Mucosa of gallbladder (tissue), 1 donor: ENCODE measurements at places on chromosomes 12 and 14.

DNA sequence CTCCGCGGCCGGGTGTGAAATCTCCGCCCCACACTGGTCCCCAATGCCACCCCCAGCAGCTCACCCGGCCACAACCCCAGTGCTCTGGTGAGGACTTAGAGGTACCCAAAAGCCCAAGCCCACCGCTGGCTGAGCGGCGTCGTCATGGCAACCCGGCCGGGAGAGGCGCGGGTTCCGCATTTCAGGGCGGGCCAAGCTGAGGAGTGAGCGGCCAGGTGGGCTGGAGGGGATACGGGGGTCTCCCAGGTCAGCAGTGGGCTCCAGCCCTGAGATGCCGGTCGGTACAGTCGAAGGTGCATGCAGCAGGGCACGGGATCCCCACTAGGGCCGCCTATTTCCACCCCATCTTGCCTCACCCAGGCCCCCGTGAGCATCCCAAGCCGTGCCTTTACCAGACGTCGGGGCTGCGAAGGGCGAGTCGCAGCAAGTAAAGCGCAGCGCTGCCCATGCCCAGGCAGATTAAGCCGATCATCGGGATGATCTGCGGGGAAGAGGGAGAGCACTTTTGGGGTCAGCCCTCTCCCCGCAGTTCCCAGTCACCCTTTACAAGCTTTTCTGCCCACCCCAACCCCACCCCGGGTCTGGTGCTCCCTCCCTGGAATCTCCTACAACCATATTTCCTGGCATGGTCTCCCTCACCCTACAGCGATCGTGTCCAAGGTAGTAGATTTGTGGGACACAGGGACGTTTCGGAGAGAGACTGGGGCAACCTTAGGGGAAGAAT, 6.9 kb downstream of the SHMT2 start:
- no peak for DNase-seq

GRCh38 chr14:75578786-75579337, 442 bp downstream of the FLVCR2 start:
- DNase-seq: peak; percentile 58

DNA sequence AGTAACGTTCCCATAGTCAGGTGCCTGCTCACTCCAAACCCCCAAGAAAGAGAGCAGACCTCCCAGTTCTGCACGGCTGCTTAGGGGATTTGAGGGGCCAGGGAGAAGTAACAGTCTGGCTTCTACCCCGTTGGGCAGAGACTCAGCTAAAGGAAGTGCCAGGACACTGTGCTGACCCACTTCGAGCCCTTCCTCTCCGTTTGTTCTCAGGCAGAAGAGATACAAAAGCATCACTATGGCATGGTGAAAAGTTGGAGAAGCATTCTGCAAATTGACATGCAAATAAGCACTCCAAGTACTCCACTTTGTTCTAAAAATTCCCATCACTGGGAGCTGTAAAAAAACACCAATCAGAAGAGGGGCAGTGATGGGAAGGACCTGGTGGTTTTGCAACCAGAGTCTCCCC, 239.1 kb downstream of the EGLN3 start:
- no peak for DNase-seq

- no peak for DNase-seq
Measured at GRCh38 chr14:32432813-32433538, 103.9 kb downstream of the AKAP6 start.

- DNase-seq: no peak
Measured at GRCh38 chr12:127170226-127171180, 1096.5 kb upstream of the TMEM132C start.

- peak; percentile 53 for DNase-seq
Measured at GRCh38 chr14:77024171-77024691, 4.3 kb downstream of the IRF2BPL start.

DNA sequence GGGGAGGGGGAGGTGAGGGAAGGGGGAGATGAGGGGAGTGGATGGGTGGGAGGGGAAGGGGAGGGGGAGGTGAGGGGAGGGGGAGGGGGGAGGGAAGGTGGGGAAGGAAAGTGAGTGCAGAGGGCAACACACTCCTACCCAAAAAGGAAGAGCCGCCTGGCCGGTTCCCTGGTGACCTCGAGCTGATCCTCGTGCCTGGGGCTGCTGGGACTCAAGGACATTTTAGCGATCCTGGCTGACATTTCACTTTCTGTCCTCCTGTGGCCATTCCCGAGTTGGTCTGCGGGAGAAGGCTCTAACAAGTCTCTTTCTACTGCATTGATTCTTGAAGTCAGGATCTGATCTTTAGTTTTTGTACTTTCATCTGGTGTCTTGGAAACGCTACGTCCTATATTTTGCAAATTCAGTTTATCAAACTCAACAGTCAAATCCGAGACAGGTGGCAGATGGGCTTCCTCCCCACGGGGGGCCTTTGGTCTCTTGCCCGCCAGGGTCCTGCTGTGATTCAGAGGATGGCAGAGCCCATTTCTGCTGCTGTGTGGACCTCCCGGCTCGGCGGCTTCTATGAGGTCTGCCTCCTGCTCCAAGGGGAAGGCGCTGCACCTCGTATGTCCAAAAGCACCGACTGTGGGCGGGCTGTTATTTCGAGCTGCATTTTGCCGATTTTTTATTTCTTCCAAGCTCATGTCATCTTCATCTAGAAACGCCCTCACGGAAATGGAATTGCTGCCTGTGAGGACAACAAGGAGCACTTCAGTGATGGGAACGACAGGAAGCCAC, 19.1 kb downstream of the PGAM5 start:
- DNase-seq: no peak

DNA sequence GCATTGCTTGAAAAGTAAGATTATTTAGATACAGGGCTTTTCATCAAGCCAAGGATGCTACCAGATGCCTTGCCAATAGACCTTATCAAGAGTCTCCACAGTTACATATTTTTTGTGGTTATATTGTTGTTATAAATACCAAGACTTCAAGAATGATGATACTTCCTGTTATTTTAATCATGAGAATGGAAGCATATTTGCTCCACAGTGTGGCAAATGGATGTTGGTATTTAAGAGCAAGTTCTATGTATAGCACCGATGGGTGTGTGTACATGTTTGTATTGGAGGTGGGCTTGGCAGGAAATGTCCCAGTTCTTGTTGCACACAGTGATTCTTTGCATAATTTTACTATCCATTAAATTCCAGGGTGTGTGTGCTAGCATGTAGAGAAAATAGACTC, 4.4 kb upstream of the NID2 start:
- DNase-seq: no peak

- DNase-seq: no peak
Measured at GRCh38 chr12:66166561-66166960, 3.2 kb downstream of the TMBIM4 start.

- no peak for DNase-seq
Measured at GRCh38 chr12:79486154-79486553, 204.6 kb downstream of the PAWR start.

DNA sequence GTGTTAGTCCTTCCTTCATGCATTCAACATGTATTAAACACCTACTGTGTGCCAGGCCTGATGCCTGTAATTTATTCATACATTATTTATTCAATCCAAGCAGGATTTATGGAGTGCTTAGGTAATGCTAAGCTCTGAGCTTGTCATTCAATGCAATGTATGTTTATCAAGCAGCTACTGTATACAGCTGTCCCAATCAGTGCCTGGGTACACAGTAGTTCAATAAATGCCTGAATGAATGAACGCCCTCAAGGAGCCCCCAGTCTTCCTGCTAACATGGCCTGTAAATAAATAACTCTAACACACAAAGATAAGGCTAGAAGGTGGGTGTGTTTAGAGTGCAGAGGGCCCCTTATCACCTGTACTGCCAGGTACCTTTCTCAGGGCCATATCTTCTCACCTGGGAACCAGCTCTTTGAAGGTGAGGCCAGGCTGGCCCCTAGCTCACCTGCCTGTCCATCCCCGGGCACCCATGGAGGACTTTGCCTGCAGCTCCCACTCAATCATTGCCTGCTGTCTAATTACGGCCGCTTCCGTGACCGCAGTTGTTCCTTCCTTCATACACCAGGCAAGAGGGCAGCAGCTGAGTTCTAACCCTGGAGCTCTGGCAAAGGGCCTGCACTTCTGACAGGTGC, 20.0 kb upstream of the KDM2B start:
- peak; percentile 51 for DNase-seq

GRCh38 chr12:105554223-105554678, 223.8 kb downstream of the C12orf75 start:
- DNase-seq: no peak

GRCh38 chr12:132544498-132544897, 54.5 kb downstream of the FBRSL1 start:
- DNase-seq: no peak

DNA sequence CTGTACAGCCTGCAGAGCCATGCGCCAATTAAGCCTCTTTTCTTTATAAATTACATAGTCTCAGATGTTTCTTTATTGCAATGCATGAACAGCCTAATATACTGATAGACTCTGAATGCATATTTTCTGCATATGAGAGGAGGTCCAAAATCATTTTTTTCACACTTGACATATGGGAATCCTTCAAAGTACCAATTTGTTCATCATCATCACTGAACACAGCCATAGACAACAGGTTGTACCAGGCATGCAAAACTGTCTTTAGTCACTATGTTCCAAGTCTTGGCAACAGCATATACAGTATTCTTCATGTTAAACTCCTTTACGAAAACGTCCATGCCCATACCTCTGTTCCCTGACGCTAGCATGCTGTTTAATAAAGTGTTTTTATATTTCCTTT, 470.7 kb upstream of the GARIN6 start:
- no peak for DNase-seq

DNA sequence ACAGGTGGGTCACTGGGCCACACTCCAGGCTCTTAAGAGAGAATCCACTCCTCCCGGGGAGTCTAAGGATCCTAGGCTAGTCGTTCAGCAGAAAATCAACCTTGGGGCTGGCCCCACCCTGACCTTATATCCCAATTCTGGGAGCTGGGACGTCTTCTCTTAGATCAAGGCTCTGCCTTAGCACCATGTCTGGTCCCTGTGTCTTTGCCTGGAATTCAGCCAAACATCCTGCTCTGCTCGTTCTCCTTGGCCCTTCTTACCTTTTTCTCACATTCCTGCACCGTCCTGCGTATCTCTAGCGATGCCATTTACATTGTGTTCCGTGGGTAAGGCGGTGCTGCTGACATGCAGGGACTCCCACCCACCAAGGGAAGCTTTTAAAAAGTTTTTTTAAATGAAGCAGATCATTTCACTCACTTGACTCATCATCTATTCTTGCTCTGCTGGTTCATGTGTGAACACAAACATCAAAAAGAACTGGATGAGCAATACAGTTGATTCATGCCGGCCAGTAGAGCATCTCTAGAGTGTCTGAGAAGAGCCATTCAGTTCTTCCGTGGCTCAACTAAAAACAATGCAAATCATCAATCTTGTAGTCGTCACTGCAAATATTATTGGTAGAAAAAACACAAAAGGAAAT, 50.2 kb downstream of the KCNK13 start:
- no peak for DNase-seq

- no peak for DNase-seq
Measured at GRCh38 chr14:64868841-64869240, 10.9 kb downstream of the SPTB start.

GRCh38 chr12:68727776-68728175, 18.2 kb upstream of the SLC35E3 start:
- DNase-seq: no peak

- peak; percentile 42 for DNase-seq
Measured at GRCh38 chr12:9673404-9674225, 4.1 kb downstream of the CLEC2D start.

- DNase-seq: no peak
Measured at GRCh38 chr12:95102916-95103671, 29.7 kb upstream of the NR2C1 start.

DNA sequence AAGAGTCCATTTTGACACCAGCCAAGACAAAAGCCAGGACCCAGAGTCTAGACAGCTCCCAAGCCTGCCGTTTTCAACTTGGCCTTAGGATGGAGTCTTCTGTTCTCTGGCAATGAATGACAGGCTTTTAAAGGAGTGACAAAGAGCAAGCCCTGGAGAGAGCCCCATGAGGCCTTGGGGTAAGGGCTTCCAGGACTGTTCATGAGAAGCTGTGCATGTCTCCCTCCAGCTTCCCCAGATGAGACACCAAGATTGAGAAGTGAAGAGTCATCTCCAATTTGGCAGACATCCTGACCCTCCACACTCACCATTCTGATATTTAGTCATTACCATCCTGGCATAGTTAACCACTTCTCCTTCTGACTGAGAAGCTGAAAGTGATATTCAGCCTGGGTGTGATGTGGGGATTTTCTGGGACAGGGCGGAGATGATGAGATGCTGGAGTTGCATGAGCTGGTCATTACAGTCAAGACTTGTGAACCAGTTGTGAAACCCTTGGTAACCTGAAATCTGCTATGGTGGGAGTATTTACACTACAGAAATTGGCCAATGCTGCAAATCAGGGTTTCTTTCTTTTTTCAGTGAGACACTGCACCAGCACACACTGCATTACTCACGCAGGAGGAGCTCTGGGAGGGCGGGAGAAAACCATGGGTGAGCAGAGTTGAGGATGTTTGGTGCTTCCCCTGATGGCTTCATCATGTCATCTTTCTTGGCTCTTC, 77.8 kb downstream of the VCPKMT start:
- DNase-seq: no peak

DNA sequence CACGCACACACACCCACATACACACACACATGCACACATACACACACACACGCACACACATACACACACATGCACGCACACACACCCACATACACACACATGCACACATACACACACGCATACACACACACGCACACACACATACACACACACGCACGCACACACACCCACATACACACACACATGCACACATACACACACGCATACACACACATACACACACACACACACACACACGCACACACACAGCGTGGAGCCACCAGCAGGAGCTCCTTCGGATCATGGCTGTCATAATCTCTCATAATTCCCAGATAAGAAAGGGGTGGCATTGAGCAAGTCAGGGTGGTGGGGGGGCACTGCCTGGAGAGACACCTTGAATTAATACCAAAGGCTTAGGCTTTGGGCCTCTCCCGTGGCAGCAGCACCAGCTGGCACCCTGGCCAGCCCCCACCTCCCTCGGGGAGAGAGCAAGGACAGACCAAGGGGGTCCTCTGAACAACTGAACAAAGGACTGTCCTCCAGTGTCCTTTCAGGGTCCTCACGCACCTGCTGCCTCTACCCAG, 21.9 kb downstream of the ANO2 start:
- DNase-seq: no peak
